Esophagus muscularis mucosa (tissue), 4 donors: ENCODE measurements at places on chromosomes 13 and 19. TPM values are rescaled to one million over a fixed set of nuclear protein-coding genes. Genes with fewer than 3 reads are reported as not detected.

GRCh38 chr19:19651076-19651475, 7.6 kb upstream of the GMIP start:
- H3K27me3 ChIP-seq: no peaks in the 10 kb centered on the region
- no peak overlapping the region for H3K27ac ChIP-seq
- H3K4me3 ChIP-seq: no peak overlapping the region
- H3K4me1 ChIP-seq: no peaks in the 10 kb centered on the region

DNA sequence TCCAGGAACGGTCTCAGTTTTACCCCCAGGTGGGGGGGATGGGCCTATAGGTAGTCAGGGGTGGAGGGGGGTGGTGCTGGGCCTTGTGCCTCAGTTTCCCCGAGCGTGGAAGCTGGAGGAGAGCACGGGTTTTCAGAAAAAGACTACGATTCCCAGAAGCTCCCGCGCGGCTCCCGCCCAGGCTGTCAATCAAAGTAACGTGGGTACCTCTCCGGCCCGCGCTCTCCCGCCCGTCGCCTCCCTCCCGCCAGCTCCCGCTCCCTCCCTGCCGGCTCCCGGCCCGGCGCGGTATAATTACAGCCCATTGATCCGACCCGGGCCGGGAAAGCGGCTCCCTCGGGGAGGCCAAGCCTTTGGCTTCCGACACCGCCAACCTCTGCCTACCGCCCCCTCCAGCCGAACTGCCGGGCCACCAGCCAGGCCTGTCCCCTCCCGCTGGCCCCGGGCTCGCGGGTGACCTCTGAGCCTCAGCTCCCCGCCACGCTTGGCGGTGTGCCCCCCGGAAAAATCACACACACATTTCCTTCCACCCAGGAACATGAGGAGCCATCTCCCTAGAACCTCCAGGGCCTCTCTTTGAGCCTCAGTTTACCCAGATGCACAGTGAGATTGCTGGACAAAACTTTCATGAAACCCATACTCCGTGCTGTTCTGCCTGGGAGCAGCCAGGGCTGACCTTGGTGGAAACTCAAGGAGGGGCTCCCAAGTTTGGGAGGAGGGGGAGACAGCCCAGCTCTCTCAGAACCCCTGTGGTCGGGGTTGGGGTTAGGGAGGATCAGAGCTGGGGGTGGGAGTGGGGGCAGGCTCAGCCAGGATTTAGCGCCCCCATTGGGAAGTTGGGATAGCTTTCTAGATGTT, 7.3 kb upstream of the TLE2 start:
- DNase-seq: peak; percentile 98
- H3K36me3 ChIP-seq: no peaks in the 10 kb centered on the region
- H3K27ac ChIP-seq: peak overlapping the region; percentile 84
- peak overlapping the region; percentile 57 for H3K4me3 ChIP-seq
- no peaks in the 10 kb centered on the region for H3K27me3 ChIP-seq
- peaks cover 18% of the 10 kb centered on the region for H3K4me1 ChIP-seq

DNA sequence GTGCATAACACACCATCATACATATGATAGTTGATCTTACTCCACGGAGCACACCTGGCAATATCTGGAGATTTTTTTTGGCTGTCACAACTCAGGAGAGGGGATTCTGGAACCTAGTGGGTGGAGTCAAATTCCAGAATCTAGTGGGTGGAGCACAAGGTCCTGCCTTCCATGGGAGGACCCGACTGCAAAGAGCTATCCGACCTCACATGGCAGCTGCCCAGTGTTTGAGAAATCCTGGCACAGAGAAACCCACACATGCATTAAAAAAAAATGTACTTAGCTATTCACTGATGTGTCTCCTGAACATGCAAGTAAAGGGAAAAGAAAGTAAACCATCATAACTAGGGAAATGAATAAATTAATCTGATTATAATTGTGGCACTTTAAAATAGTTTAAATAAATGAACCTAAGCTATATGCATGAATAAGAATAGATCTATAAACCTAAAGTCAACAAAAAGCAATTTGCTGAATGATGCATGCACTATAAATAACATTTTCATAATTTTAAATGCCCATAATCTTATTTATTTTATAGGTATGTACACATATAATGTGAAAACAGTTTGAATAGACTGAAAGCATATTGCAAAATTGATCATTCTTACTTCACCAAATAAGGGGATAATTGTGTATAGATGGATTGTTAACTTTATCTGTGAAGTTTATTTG, 300.3 kb downstream of the MYO16 start:
- H3K27ac ChIP-seq: no peak overlapping the region
- H3K4me1 ChIP-seq: no peaks in the 10 kb centered on the region
- no peaks in the 10 kb centered on the region for H3K27me3 ChIP-seq

The ZNF471 gene
- total RNA-seq: 11.1 TPM

The TMEM255B gene
- total RNA-seq: 4.1 TPM

- peaks cover 54% of the 10 kb centered on the region for H3K4me1 ChIP-seq
- H3K27ac ChIP-seq: peak overlapping the region; percentile 72
- no peaks in the 10 kb centered on the region for H3K36me3 ChIP-seq
Observed at GRCh38 chr19:50333737-50334617, 4.8 kb upstream of the KCNC3 start.

The ZNF575 gene
- 0.66 TPM for total RNA-seq

The EFNB2 gene
- total RNA-seq: 20.2 TPM

The PEAK3 gene
- 0.78 TPM for total RNA-seq
